Activated T-helper 1 cell treated with anti-CD3 and anti-CD28 coated beads, Interleukin-12 subunit alpha, Interleukin-12 subunit beta, Interleukin-2, Interleukin-4 antibody, amounts not matched to agents 30 ng/mL and 10 ng/mL and 1 ng/mL, durations not matched to agents 14 hours and 24 hours and 36 hours (primary cell): ENCODE measurements at places on chromosomes 4 and X. TPM values are rescaled to one million over a fixed set of nuclear protein-coding genes. Genes with fewer than 3 reads are reported as not detected.

Gene LIN54
- total RNA-seq: 26.6 and 29.3 TPM in 2 replicates

Gene ADH4
- total RNA-seq: not detected in 2 replicates

Gene PDZD4
- total RNA-seq: 0.29 and 0.44 TPM in 2 replicates

Gene FGFR3
- 0.29 and 0.39 TPM in 2 replicates for total RNA-seq

Gene PNMA3
- 0.67 and 0.88 TPM in 2 replicates for total RNA-seq

Gene PRDX4
- 75.5 and 83.2 TPM in 2 replicates for total RNA-seq

Gene GNRHR
- total RNA-seq: not detected in 2 replicates

Gene EVC
- 1.5 and 1.9 TPM in 2 replicates for total RNA-seq

Gene SPANXN1
- total RNA-seq: not detected in 2 replicates

Gene SNX12
- 47.9 and 51.9 TPM in 2 replicates for total RNA-seq

Gene GPR82
- total RNA-seq: 0.08 and 0.49 TPM in 2 replicates

Gene MCF2
- total RNA-seq: 0.34 and 0.52 TPM in 2 replicates

Gene DIPK2B
- not detected in 2 replicates for total RNA-seq
